Small intestine (tissue), 16 donors: ENCODE measurements at places on chromosomes 3 and 15. TPM values are rescaled to one million over a fixed set of nuclear protein-coding genes. Genes with fewer than 3 reads are reported as not detected.

- H3K4me1 ChIP-seq: no peaks in the 10 kb centered on the region
- H3K27me3 ChIP-seq: no peaks in the 10 kb centered on the region
- H3K4me3 ChIP-seq: no peak overlapping the region
- H3K36me3 ChIP-seq: no peaks in the 10 kb centered on the region
- DNase-seq: no peak
- H3K27ac ChIP-seq: no peak overlapping the region
Measured at GRCh38 chr3:132346841-132347736, 29.9 kb downstream of the ACP3 start.

DNA sequence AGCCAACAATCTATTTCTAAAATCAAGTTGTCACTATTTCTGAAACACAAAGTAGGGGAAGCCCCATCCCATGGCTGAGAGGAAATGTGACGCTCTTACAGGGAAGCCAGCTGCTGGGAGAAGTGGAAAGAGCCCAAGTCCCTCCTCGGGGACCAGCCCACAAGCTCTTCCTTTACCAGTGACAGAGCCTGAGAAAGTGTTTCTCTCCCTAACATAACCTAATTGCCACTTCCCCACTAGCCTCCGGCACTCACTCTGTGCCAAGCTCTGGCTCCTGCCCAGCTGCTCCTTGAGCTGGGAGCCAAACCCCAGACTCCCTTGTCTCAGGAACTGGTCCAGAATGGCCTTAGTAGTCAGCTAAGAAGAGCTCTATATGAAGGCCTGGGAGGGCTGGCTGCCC is 42.9 kb downstream of the TNFAIP8L3 start:
- peaks cover 9% of the 10 kb centered on the region for H3K4me1 ChIP-seq
- H3K36me3 ChIP-seq: no peaks in the 10 kb centered on the region
- peak overlapping the region; percentile 40 for H3K27ac ChIP-seq
- H3K4me3 ChIP-seq: no peak overlapping the region
- H3K27me3 ChIP-seq: no peaks in the 10 kb centered on the region

DNA sequence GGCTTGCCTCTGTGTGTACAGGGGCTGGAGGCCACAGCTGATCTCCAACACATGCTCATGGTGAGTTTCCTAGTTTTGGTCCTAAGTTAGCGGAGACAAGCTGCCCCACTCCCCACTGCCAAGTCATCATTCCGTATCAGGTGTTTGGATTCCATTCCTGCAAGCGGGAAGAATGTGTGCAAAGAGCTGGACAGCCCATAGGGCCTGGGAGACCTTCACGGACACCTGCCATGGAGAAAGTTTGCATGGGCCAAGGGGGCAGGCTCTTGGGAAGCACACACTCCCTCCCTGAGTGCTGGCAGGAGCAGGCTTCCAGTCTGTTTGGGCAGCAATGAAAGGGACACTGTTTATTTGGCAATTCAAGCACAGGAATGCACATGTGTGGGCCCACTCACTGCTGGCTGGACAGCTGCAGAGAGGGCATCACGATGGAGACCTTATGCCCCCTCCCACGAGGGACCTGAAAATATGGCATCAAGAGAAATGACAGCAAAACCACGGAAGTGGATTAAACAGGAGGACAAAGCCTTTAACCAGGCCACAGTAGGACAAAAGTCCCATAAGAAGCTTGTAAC is 149.7 kb downstream of the KLF13 start:
- no peak overlapping the region for H3K27ac ChIP-seq
- no peaks in the 10 kb centered on the region for H3K27me3 ChIP-seq
- H3K4me3 ChIP-seq: no peak overlapping the region
- no peaks in the 10 kb centered on the region for H3K36me3 ChIP-seq
- peaks cover 6% of the 10 kb centered on the region for H3K4me1 ChIP-seq

DNA sequence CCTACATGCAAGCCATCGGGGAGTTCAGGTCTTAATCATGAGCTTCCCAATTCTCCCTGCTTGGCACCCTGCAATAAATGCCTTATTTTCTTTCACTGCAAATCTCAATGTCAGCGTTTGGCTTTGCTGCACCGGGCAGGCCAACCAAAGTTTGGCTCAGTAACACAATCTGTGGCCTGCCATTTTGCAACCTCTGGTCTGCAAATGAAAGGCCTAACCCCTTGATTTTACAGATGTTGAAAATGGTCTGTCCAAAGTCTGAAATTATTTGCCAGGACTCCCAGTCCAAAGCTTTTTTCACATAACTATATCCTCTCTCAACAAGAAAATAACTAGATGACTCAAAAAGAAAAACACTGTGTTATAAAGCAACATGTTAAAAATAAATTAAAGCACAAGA is 34.0 kb upstream of the LEKR1 start:
- DNase-seq: no peak
- no peak overlapping the region for H3K4me3 ChIP-seq
- H3K36me3 ChIP-seq: no peaks in the 10 kb centered on the region
- no peaks in the 10 kb centered on the region for H3K4me1 ChIP-seq

The MEIS2 gene
- polyA plus RNA-seq: 8.7 TPM

The FSIP1 gene
- polyA plus RNA-seq: 0.72 TPM

The INTS14 gene
- 18.4 TPM for polyA plus RNA-seq

The FBXO40 gene
- 0.01 TPM for polyA plus RNA-seq

The GPR176 gene
- 0.87 TPM for polyA plus RNA-seq

The CIDEC gene
- 19.0 TPM for polyA plus RNA-seq

The SI gene
- polyA plus RNA-seq: 551 TPM
